Stimulated activated CD8-positive, alpha-beta memory T cell treated with anti-CD3 and anti-CD28 coated beads, Interleukin-2, amount 100 ng/mL, for 48 hours (primary cell): ENCODE measurements at places on chromosomes 6 and 20.

DNA sequence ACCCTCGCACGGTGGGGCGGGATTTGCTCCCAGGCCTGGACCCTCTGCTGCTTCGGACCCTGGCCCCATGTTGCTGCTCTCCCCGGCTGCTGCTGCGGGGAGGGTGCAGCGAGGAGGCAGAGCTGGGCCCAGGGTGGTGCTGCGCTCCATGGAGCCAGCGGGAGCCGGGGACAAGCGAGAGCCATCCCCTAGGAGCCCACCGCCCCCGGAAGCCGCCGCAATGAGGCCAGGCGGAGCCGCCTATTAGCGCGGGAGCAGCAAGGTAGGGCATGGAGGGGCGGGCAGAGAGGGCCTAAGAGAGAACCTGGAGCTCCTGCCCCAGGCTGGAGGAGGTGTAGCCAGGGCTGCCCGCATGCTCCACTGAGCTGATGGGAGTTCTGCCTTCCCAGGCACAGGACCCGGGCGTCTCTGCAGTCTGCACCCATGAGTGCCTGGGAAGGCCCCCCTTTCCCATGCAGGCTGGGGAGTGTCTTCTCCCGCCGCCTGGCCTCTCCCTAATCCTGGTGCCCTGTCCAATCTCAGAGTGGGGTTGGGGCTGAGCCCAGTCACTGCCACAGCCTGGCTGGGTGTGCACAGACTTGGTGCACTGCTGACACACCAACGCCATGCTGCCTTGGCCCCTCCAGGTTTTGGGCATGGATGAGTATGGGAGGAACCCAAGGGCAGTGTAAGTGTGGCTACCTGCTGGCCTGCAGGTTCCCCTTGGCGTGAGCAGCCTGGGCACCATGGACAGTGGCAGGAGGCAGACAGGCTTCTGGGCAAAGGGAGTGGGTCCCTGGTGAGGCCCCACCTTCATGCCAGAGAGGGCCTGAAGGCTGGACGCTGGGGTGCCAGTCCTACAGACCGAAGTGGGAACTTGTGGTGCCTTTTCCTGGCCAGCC is 360.6 kb upstream of the MAP3K7 start:
- no peak for DNase-seq

DNA sequence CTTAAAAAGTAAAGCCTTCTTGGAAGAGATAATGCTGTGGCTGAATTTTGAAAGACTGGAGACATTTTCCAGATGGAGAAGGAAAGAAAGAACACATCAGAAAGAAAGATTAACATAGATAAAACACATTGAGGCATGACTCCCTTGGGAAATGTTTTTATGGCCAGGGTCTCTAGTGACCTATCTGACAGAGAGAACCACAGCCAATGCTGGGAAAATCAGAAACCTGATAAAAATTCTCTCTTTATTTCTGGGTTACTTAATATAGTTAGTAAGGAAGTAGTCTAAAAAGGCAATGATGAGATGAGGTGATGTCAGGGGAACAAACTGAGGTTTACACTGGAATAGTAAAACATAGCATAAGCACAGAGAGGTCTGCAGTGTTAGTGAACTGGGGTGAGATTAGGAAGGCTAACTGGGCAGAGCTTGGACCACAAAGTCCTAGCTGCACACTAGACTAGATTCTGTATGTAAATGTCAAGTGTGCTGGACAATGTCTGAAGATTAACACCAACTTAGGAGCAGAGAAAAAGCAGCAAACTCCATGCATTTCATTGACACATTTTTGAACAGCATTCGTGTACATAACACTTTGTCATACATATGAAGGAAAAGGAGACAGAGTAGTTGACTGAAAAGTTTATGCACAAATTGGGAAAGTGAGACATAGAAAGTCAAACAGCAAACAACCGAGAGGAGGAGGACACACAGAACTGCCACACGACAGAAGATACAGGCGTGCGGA is 31.0 kb downstream of the ELOVL2 start:
- DNase-seq = no peak

DNA sequence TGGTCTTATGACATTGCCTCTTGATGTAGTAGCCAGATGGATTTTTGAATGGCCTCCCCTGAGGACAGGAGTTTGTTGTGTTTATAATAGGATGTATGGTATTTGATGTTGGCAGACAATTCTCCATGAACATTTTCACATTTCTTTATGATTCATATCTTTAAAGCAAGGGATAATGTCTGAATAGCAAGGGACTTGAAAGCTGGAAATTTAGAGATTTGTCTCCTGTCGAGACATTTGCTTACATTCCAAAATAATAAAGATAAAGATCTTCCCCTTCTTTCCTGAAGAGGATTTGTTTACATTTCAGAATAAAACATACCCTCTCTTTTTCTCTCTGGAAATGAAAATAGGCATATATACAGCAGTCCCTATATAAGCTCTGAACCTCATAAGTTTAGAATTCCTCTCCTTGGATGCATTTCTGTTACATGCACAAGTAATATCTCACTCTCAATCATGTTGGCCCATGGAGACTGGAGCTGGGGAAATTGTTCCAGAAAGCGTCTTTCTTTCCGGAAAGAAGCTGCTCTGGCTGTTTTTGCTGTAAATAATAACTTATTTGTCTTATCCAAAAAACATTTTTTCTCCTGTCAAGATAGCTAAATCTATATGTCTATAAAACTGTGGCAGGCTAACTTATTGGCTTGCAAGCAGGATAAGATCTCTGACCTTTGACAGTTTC is 42.5 kb upstream of the ASCC3 start:
- no peak for DNase-seq

DNA sequence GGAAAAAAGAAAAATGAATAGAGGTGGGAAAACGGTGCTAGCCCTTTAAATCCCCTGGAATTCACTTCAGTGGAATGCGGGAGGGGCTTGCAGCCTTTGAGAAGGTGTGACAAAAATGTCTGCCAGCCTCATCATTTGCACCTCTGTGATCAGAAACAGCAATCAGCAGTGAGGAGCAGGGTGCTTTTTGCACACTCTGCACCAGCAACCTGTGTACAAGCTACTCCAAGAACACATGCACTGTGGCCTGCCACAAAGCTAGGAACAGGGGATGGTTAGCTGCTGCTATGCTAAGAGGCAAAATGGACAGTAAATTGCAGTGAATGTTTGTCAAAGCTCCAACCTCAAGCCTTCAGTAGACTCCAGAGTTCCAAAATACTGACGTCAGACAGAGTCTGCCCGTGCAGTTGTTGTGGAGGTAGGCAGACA is 29.7 kb downstream of the GINS1 start:
- DNase-seq = no peak

DNA sequence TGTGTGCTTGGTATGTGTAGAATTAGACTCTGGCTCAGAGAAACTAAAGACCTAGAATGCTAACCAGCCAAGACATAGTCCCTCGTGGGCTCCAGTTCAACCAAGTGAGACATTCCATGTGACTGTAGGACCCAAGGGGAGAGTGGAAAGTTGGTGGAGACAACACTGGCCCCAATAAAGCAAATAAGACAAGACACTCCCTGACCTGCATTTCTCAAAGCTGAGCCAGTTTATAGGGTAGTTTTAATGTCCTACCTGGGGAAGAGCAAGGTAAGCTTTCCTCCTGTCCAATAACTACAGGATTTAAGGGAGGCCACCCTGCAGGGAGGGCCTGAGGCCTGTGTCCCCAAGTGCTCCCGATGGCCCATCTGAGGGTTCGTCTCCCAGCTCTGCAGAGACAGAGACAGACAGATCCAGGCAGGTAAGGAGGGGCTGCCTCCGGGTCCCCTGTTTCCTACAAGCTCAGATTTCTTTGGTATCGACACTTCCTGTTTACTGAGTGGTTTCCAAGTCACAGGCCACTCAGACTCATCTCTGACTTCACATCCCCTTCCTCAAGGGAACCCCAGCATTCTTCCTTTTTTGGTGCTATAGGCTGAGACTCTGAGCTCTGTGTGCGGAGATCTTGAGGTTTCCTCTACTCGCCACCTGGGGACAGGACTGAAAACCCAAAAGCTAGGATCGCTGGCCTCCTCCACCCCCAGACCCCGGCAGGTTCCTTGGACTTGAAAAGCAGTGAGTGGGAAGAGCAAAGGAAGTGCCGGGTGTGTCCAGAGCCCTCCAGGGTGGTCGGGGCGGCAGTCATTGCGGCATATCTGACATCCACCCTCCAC is 92.4 kb downstream of the PRND start:
- no peak for DNase-seq

GRCh38 chr6:116528133-116528532 is 16.7 kb downstream of the CALHM5 start:
- DNase-seq = no peak

DNA sequence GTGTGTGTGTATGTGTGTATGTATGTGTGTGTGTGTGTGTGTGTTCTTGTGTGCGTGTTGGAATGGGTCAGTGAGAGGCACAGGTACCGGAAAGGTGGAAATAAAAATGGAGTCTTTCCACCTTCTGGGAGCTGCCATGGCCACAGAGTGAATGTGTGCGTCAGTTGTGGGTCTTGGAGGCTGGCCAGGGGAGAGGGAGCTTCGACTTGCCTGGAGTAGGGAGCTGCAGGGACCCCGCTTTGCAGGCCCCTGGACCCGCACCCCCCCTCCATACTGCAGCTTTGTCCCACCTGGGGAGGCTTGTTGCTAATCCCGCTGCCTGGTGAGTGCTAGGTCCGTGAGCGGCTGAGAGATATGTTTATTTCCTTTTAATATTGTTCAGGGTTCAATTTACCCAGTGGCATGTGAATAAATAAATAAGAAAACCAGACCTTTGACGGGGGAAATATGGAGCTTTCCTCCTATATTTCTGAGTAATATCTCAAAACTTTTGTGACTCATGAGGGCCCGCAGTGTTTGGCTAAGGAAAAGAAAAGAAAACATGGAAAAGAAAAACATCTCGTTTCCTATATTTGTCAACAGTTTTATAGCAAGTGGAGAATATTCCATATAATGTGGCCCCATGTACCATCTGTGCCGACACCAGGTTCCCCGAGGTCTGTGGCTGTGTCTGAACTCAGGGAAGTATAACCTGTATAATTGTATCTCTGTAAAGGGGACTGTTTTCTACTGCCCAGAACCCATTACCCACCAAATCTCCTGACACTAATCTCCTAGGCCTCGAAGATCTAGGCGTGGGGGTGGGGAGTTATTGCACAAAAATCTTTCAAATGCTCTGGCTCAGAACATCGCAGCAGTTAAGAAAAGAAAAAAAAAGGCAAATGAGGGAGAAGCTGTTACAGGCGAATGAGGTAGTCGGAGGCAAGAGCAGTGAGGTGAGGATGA is 24.6 kb upstream of the CCDC167 start:
- DNase-seq = no peak

- DNase-seq = no peak
Observed at GRCh38 chr6:140174524-140174923, 800.1 kb upstream of the CITED2 start.

GRCh38 chr20:46218656-46219055 is 89.6 kb downstream of the CDH22 start:
- no peak for DNase-seq

DNA sequence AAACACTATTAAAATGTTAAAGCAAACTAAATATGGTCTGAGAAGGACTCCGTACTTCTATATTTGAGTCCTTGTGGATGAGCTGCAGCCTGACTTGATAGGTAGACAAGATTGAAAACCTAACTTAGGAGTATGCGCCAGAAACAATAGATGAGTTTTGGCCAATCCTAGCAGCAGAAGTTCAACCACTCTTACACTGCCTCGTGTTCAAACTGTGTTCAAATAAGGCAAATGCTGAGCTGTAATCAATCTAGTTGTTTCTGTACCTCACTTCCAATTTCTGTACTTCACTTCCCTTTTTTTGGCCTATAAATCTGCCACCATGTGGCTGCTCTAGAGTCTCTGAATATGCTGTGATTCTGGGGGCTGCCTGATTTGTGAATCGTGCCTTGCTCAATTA is 13.2 kb upstream of the SERINC1 start:
- DNase-seq = no peak

GRCh38 chr6:132746048-132746447 is 11.7 kb downstream of the VNN2 start:
- DNase-seq = no peak

GRCh38 chr6:56403745-56404144 is 156.4 kb upstream of the COL21A1 start:
- no peak for DNase-seq

- no peak for DNase-seq
Observed at GRCh38 chr20:57995381-57995977, 233.0 kb downstream of the ANKRD60 start.

DNA sequence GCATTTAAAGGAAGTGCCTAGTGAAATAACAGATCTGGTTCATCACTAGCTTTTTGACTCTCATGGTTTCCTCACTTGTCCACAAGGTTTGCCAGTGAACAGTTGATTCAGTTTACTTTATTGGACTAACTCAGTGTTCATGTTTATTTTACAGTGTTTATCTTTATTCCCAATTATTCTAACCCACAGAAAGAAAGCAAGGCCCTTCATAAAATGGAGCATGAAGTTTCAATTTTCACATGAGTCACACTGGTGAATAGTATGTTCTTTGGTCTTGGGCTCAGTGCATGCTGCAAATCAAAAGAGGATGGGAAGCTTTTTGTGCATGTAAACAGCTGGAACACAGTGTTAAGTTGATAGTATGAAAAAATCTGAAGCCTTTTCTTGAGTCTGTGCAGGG is 217.6 kb upstream of the HDDC2 start:
- no peak for DNase-seq

- no peak for DNase-seq
Observed at GRCh38 chr6:154555073-154555677, 44.7 kb upstream of the CNKSR3 start.

- no peak for DNase-seq
Observed at GRCh38 chr6:153767127-153767526, 271.9 kb upstream of the OPRM1 start.

DNA sequence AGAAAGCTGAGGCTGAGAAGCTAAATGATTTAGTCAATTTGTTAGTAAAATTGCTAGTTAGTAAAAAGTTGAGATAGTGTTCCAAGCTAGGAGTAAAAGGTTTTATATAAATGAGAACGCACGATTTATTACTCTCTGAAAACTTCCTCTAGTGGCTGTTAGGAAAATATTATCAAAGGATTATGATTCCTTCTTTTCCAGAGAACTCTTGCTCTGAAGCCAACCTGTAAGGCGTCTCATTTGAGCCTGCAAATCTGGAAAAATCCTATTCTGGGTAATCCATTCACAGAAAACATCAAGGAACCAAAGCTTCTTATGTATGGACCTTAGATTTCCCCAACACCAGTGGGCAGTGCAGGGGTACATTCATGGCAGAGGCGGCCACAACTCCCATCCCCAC is 252.7 kb downstream of the SOD2 start:
- DNase-seq = no peak

- DNase-seq = no peak
Observed at GRCh38 chr6:63458480-63459115, 113.7 kb upstream of the LOC128125822 start.

DNA sequence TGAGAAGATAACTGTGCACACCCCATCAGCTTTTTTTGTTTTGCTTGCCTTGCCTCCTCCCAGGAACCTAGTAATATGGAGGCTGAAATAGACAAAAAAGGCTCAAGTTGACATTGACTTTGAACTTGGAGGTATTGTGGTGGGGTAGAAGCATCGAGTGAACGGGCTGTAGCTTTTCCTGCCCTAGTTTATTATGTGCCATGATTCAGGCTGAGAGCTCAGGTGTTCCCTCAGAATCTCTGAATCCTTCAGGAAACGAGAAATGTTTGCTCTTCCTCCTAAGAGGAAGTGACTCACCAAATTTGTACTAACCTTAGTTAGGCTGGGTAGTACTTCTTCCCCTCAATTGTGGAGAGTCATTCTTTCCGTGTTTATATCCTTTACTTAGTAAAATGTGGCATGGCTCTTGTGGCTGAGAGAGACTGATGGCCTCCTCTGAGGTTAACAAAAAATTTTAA is 98.8 kb downstream of the SASH1 start:
- no peak for DNase-seq
